K562 (cell line): ENCODE measurements at places on chromosomes 6 and 20. TPM values are rescaled to one million over a fixed set of nuclear protein-coding genes. Genes with fewer than 3 reads are reported as not detected.

Gene MACROD2
- total RNA-seq: not detected in 2 replicates

Gene BTBD9
- total RNA-seq: 0.83 and 1.5 TPM in 2 replicates

Gene NKX2-4
- not detected in 2 replicates for total RNA-seq

Gene COX4I2
- total RNA-seq: not detected in 2 replicates

Gene LAMA5
- 86.4 and 101 TPM in 2 replicates for total RNA-seq

Gene DACT2
- not detected in 2 replicates for total RNA-seq

Gene BMP5
- total RNA-seq: not detected in 2 replicates

Gene GRM1
- total RNA-seq: not detected in 2 replicates

Gene LBP
- 0.11 and 0.31 TPM in 2 replicates for total RNA-seq

Gene GRIK2
- total RNA-seq: not detected in 2 replicates

Gene STX11
- total RNA-seq: 0.47 and 0.51 TPM in 2 replicates
